ENCODE measurements at places on chromosomes 12 and 14.

DNA sequence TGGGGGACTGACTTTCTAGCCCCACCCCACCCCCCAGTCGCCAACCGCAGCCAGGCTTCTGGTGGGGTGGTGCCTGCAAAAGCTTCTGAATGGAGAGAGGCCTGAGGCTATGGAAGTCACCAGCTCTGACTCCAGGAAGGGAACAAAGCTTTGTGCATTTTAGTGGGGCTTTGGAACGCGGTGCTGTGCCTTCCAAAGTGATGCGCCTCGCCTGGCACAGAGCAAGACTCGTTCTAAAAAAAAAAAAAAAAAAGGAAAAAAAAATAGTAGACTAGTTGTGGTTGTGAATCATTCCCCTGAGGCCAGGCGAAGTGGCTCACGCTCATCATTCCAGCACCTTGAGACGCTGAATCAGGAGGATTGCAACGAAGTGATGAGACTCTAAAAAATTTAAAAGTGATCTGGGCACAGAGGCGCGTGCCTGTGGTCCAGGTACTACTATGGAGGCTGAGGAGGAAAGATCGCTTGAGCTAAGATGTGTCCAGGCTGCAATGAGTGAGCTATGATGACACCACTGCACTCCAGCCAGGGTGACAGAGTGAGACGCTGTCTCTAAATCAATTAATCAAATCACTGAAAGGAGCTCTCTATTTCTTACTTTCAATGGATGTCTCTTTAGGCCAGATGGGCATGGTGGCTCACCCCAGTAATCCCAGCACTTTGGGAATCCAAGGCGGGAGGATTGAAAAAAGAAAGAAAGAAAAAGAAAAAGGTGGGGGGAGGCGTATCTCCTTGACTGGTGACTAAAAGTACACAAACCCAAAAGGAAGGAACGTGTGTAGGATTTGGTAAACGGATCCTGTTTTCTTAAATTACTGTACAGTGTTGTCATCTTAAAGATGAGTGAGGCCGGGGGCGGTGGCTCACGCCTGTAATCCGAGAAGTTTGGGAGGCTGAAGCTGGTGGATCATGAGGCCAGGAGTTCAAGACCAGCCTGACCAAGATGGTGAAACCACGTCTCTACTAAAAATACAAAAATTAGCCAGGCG is 259.6 kb upstream of the ALG10B start:
- no peak for DNase-seq

GRCh38 chr12:32478858-32479725 is 79.7 kb downstream of the FGD4 start:
- DNase-seq: no peak

- DNase-seq: no peak
Observed at GRCh38 chr12:67780580-67781084, 132.1 kb downstream of the DYRK2 start.

DNA sequence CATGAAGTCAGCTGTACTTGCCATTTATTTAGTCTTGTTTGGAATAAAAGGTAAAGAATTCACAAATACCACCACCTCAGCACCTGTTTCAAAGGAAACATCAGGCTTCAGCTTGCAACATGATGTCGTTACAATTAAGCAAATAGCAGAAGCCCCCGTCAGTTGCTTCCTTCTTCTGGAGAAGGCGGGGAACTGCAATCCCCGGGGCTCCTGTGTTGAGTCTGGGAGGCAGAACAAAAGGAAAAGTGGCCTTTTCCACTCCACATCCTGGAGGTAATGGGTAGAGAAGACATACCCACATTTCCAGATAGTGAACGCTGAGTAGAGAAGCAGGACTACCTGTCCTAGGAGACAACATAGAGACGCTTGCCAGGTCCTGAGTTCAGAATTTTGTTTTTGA is 92.8 kb downstream of the DNAH10 start:
- no peak for DNase-seq

DNA sequence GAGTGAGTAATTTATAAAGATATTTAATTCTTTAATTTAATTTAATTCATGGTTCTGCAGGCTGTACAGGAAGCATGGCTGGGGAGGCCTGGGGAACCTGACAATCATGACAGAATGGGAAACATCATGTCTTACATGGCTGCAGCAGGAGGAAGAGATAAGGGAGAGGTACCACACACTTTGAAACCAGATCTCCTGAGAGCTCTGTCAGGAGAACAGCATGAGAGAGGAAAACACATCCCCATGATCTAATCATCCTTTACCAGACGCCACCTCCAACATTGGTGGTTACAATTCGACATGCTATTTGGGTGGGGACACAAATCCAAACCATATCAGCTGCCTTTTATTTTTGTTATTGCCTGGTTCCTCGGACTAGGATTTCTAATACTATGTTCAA is 928.6 kb downstream of the TMEM121 start:
- DNase-seq: no peak

DNA sequence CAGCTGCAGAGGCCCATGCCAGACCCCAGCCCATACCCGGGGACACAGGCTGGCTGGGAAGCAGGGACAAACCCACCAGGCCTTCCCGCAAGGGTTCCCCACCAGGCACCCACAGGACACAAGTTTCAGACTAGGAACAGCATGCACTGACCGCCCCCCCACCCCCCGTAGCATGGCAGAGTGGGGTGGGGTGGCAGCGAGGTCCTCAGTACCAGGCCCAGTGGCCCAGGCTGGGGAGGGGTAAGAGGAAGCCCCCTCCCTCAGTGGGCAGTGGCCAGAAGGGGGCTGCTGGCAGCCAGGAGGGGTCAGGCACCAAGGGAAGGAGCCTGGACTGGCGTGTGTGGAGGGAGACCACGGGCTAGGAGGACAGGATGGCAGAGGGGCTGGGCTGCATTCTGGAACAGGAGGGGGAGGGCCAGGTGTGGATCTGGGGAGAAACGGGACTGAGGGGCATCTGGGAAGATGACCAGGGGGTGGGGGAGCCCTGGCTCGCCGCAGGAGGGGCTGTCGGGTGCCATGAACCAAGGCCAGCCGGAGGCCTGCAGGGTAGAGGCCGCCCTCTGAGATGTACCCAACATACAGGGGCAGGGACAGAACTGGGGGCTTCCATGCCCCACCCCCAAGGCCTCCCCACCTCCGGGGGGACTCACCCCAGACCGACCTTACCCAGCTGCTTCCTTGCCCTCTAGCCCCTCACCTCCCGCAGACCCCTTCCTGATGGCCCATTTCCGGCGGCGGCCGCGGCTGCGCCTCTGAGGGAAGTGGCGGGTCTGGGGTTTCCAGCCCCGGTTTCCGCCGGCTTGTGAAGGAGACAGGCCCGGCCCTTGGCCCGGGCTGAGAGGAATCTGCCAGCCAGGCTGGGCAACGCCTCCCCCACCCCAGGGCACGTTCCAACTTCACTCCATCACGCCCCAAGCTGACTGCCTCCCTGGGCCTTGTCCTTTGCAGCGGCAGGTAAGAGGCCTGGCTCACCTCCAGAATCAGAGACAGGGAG is 5.6 kb upstream of the JAG2 start:
- DNase-seq: no peak

DNA sequence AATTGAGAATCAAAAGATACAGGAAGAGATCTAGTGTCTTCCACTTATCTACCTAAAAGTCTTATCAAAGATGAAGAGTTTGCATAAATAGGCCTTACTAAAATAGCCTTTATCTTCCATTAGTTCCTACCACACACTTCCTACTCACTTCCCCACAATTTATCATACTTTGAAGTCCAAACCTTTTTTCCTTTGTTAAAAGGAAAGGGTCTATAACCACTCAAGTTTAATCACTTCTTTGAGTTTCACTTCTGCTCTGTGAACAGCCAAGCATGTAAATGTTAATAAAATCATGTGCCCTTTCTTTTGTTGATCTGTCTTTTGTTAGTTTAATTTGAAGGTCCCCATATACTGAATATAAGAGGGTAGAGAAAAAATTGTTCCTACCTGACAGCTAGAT is 114.5 kb downstream of the PHLDA1 start:
- no peak for DNase-seq

DNA sequence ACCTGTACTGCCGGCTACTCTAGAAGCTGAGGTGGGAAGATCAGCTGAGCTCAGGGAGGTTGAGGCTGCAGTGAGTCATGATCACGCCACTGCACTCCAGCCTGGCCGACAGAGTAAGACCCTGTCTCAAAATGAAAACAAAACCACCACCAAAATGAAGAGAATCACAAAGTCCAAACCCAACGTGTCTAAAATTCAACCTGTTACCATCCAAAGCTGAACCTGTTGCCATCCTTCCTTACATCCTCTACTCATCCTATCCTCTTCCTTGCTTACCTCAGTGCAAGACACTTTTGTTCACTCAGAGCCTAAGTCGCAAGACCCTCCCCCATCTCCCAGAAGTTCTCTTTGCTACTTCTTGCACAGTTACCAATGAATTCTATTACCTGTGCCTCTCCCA is 299.7 kb downstream of the ATP23 start:
- DNase-seq: no peak

DNA sequence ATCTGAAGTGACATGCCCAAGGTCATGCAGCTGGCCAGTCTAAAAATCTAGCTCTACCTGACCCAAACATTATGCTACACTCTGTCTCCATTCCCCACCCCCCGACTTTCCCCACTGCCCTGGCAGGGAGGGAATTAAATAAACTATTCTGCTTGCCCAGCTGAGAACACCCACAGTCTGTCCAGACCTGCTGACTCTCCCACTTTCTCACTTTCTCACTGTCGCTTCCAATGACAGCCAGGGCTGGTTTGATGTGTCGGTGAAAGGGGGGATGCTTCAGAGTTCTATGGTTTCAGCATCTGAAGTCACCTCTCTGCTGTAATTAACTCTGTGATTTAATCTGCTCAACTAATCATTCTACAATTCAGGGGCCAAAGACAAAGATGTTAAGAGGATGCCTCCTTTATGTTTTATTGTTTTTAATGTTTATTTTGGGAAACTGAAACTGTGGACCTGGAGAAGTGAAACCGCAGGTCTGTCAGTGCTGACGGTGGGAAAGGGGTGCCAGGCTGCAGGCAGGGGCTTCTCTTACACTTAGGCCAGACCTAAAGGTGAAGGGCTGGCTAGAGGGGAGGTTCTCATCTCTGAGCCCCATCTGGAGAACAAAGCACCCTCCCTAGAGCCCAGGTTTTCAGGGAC is 8.1 kb upstream of the MSI1 start:
- DNase-seq: no peak

DNA sequence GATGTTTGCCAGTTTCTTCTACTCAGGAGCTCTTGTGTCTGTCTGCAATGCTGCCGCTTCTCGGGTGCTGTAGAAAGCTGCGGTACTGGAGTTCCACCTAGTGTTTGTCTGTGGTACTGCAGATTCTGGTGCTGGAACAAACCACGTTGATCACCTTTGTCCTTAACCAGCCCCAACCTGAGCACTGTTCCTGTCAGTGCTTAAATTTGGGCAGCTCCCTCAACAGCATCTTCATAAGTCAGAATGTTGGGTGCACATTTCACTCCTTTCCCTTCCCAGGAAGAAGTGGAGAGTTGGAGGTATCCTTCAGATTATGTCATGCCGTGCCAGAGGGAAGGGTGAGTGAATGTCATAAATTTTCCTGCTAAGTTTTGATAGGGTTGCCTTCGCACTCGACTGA is 48.7 kb upstream of the LALBA start:
- DNase-seq: peak; percentile 75

- no peak for DNase-seq
Observed at GRCh38 chr14:67837011-67837624, 17.5 kb downstream of the RAD51B start.

DNA sequence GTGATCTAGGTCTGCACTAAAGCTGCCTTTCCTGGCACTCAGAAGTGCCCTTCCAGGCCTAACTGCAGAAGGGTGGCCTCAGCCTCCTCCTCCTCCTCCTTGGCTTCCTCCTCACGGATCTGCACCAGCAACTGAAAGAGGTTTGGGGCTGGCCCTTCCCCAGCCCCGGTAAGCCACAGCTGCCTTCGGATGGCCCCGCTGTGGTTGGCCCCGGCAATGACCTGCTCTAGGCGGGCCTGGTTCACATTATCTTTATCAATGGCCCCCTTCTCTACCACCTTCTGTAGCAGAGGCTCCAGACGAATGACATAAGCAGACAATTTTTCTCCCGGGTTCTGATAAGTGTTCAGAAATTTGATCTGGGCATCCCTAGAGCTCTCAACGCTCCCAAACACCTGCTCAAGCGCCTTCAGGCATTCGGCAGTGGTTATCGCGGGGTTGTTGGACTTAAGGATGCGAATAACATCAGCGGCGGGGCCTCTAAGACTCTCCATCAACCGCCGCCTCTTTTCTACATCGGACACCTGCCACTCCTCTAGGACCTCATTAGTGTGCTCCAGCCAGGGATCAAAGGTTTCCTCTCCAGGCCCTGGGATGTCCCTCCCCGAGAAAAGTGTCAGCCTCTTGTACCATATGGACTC is 1.5 kb downstream of the PNMA1 start:
- DNase-seq: peak; percentile 30

- DNase-seq: no peak
Observed at GRCh38 chr12:92046557-92047392, 98.9 kb downstream of the BTG1 start.

DNA sequence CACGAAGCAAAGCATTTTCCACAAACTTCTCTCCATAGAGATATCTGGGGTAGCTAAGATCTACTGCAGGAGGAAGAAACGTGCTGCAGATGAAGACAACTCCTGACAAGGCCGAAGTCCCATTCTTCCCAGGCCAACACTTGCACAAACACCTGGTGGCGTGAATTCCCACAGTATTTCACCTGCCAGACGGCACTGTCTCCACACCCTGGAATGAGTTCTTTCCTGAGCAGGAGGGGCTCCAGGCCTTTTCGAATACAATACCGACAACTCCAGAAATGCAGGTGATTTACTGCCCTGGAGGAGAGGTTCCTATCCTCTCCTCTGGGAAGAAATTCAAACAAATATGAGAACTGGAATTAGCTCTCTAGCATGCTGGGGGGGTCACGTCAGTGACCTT is 179.9 kb downstream of the MON2 start:
- DNase-seq: no peak

DNA sequence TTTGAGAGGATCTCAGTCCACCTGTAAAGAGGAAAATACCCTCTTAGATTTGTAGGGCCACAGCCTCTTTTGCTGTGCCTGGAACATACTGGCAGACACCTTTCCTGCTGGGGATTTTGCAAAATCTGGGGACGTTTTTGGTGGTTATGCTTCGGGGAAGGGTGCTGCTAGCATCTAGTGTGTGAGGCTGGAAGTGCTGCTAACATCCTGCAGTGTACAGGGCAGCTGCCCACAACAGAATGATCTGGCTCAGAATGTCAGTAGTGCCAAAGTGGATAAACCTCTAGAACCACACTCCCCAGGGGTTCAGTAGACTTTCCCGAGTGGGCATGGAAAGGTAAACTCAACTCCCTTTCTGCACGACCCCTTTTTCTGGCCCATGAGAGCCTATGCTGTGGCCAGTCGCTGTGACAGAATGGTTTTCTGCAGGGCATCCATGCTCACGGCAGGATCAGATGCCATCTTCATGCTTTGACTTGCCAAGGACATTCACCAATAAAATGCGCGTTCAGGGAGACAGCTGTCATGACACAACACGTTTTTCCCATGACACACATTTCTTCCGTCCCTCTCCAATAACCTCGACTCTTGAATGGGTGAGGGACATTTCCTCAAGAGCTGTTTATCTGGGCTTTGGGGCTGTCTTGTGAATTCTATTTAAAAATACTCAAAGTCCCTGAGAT is 240.9 kb downstream of the RGS6 start:
- DNase-seq: no peak

- no peak for DNase-seq
Observed at GRCh38 chr14:94598816-94599655, 13.2 kb upstream of the SERPINA3 start.

GRCh38 chr12:65858831-65859230 is 34.5 kb downstream of the HMGA2 start:
- DNase-seq: no peak
